ENCODE measurements at places on chromosomes 7 and 10.

- no peak for DNase-seq
Observed at GRCh38 chr7:78539825-78540224, 741.3 kb downstream of the PHTF2 start.

DNA sequence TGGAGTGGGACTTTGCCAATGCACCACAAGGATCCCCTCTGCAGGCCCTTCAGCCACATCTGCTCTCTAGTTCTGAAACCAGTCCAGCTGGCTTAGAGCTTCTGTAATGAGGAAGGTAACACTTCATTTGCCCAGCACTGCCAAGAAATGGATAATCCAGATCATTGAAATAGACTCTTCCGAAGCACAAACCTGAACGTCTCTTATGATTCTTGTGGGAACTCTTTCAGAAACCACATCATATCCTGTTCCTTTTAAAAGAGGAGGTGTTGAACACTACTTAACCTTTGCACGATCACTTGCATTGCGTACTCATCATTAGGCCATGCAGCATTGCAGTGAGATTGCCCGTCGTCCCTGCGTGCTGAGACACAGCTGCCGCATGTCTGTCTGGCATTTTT lies 25.8 kb upstream of the PLPP4 start:
- no peak for DNase-seq

- DNase-seq: no peak
Observed at GRCh38 chr10:13483951-13484350, 44.9 kb downstream of the BEND7 start.

DNA sequence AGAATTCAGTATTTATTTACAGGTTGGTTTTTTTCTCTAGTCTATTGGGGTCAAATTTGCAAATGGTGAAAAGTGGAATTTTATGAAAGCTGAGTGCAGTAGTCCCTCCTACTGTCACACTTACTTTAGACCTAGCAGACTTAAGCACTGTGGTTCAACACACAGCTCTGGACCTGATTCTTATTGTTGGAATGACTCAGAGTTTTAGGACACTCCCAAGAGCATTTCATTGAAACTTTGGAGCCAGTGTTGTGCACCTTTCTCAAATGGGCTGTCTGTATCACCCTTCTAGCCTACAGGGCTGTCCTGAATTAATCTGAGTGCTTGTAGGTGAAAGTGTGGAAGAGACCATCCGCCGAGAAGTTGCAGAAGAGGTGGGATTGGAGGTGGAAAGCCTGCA lies 16.1 kb downstream of the NUDT13 start:
- DNase-seq: no peak

GRCh38 chr10:98642281-98642680 lies 195.5 kb upstream of the HPS1 start:
- no peak for DNase-seq

GRCh38 chr7:3497796-3498195 lies 196.7 kb downstream of the SDK1 start:
- no peak for DNase-seq

DNA sequence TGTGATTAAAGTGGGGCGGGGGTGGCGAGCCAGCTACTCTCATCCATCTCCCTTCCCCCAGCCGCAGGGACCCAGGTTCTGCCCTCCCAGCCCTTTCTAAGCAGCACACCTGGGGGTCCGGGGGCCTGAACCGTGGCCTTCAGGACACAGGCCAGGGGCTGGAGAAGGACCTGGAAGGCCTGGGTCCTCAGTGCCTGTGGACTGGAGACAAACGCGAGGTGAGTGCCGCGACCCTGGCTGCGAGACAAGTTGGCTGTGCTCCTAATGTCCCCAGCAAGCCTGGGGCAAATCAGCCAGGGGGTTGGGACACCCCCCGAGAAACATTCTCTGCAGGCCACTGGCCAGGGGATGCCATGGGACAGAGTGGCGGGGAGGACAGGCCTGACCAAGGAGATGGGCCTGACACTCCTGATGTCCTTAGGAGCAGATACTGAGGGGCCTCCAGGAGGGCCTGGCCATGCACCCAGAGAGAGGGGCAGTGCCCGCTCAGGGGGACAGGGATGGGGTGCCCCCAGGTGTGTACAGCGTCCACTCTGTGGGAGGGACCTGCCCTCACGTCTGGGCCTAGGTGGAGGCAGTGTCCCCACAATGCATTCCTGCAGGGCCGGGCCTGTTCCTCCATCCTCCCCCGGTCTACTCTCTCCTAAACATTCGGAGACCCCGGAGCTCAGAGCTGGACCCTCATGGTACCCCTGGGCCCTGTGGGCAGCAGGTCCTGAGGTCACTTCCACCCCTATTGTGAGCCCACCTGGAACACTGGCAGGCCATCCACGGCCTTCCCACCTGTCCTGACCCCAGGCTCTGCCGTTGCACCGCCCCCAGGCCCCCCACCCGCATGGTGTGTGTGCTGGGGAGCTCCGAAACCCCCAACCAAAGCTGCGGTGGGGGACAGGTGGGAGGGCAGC lies 13.1 kb downstream of the BRAT1 start:
- DNase-seq: no peak

GRCh38 chr7:10521306-10521705 lies 452.4 kb upstream of the PHF14 start:
- DNase-seq: no peak

GRCh38 chr10:78821052-78821451 lies 247.7 kb upstream of the ZMIZ1 start:
- DNase-seq: no peak

- no peak for DNase-seq
Observed at GRCh38 chr10:51445588-51445987, 253.8 kb downstream of the CSTF2T start.

GRCh38 chr7:23004247-23004520 lies 9.7 kb downstream of the HYCC1 start:
- no peak for DNase-seq

GRCh38 chr10:13839030-13839429 lies 252.3 kb downstream of the PRPF18 start:
- no peak for DNase-seq

DNA sequence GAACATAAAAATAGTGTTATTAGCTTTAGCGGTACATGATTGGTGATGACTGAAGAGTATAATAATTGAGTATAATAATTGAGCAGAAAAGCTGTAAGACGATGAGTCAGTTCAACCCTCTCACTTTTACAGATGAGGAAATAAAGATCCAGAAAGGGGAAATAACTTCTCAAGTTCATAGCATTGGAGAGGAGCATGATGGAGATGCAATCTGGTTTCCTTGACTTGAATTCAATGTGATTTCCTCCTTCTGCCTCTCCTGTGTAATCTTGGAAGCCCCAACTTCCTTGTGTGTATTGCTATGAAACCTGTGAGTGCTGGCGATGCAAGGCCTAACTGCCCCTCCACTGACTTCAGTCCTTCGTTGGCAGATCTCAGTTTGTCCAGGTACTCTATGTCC lies 265.1 kb downstream of the LRMDA start:
- no peak for DNase-seq

GRCh38 chr10:1658658-1659057 lies 78.7 kb downstream of the ADARB2 start:
- no peak for DNase-seq

DNA sequence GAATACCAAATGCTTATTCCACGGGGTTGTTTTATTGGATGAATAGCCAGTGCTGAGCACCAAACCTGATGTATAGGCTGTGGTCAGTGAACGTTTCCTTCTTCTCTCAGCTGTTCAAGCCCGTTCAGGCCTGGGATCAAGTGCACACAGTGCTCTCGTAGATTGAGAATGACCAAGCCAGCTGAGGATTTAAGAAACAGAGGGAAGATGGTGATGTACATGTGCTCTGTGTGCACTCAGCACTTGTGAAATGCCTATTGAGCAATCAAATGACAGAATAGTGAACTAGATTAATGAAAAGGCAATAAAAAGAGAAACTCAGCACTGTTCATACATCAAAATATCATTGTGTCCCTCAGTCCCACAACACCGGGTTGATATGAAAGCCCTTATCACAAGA lies 302.5 kb downstream of the BMPER start:
- DNase-seq: no peak

GRCh38 chr10:22505911-22506685 lies 160.8 kb downstream of the SPAG6 start:
- peak; percentile 26 for DNase-seq

Data from Daoy (cell line).